NCI-H2227 treated with DMSO at 0.1 percent for 48 hours (cell line): ENCODE measurements at places on chromosomes 1 and 21.

DNA sequence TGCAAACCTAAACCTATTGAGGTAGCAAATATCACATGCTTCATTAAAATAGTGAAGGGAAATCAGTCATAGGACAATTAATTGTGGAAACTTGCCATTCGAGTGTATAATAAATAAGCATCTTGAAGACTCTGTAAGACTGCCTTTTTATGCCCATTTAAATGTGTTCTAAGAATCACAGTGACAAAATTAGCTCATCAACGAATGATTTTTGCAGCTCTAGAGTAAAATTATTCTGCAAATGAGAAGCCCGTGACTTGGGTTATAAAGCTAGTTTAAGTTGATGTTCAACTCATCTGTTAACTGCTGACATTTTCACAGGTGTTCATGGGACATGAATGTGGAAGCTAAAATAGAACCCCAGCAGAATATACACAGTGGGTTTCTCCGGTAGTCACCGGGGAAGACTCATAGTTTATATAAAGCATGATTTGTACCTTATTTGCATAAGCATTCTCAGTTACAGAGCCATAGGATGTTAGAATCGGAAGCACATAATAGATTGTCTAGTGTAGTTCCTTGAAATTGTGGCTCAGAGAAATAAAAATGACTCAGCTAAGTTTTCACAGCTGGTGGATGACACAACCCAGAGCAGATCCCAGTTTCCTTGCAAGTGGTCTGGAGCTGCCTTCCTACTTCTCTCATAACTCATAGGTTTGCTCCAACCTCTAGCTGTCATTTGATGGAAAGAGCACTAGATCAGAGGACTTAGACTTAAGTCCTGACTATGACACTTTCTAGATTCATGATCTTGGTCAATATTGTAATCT lies 107.3 kb downstream of the UCHL5 start:
- no peak for DNase-seq

- no peak for DNase-seq
Measured at GRCh38 chr1:70382682-70383081, 28.2 kb upstream of the ANKRD13C start.

DNA sequence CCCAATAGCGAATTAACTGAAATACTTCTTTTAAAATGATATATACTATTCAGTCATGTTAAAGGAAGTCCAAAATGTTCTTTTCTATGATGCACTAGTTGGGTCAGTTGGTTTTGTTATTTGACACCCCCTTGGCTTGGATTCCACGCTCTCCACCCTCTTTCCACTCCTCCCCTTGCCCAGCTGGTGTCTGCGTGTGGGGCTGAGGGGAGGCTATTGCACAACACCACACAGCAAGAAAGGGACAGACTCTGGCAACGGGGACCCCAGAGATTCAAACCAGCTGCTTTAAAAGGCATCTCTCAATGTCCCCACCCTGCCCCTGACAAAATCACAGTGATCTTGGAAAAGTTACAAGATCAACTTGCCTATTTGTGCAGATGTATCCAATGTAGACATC lies 394.3 kb downstream of the TGFB2 start:
- DNase-seq: no peak

GRCh38 chr1:77012066-77012465 lies 144.8 kb downstream of the ST6GALNAC5 start:
- no peak for DNase-seq

DNA sequence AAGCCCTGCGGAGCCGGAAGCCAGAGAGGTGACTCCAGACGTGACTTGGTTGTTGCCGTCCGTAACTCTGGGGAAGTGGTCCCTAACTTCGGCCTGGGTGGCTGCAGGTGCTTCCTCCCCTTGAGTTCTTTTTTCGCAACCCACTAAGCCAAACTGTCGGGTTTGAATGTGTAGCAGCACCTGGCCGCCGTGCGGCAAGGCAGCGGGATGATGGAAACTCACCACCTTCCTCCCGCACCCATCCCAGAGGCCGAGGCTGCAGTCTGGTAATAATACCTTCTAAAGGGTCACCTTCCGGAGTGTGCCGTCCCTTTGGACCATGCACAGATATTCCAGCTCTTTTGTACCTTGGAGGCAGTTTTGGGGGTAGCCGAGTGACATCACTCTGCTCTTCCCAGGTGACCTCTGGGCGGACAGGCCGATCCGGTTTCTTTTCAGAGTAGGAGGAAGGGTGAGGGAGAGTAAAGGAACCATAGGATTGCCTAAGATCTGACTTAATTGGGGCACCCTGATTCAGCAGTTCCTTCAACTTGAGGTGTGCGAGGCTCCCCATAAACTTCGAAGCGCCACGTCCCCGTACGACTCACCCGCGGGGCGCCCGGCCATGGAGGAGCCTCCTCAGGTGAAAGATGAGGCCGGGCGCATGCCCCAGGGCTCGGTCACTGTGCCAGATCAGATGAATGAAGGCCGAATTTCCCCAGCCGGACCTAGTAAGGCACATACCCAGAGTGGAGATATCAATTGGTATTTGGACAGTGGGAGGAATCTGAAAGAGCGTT lies 1.0 kb downstream of the KCNK1 start:
- no peak for DNase-seq
